CD8-positive, alpha-beta memory T cell (primary cell): ENCODE measurements at places on chromosomes 12 and 14.
A peak's percentile ranks its signal among the peaks of the same experiment; 100 is the strongest.

DNA sequence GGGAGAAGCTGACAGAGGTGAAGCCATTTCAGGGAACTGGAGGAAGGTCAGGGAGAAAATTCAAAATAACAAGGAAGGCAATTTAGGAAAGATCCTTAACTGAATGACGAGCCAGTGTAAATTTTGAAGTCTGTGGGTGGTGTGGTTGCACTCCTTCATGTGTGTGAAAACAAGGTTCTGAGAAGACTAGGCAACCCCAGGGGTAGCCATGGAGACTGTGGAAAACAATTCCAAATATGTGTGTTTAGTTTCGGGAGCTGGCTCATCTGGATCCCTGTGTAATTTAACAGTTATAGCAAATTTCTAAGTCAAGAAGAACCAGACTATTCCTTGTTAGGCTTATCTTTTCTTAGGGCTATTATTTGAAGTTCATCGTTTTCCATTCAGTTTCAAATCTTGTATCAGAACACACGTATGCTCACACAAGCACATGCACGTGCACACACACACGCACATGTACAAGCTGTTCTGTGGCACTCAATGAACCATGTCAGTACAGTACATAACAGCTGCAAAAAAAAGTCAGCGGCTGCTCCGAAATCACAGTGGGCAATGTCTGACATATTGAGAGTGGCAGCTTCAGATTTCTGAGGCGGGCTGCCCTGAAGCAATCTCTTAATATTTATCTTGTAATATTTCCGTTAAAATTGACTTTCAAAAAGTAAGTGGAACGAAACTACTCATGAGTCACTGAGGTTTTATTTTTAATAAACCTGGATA is 411.2 kb downstream of the AEBP2 start:
- no peak for DNase-seq

- no peak for DNase-seq
Measured at GRCh38 chr12:108955225-108955835, 65.5 kb downstream of the SVOP start.

DNA sequence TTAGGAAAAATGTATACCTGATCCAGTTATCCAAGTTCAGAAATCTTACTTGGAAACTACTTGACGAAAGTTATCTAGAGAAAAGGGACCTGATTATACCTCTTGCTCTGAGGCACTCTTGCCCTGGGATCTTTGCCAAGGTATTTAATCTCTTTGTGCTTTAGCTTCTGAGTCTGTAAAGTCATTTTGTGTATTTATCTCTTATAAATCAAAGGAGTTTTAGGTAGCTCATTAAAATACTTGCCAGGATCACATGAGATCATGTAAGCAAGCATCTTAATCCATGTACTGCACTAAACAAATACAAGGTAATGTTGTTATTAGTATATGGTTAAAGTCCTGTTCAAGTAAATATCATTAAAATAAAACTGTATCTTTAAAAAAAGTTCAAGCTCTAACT is 147.5 kb downstream of the IPO8 start:
- DNase-seq: no peak

- DNase-seq: no peak
Measured at GRCh38 chr14:31435276-31435675, 14.9 kb upstream of the HEATR5A start.

DNA sequence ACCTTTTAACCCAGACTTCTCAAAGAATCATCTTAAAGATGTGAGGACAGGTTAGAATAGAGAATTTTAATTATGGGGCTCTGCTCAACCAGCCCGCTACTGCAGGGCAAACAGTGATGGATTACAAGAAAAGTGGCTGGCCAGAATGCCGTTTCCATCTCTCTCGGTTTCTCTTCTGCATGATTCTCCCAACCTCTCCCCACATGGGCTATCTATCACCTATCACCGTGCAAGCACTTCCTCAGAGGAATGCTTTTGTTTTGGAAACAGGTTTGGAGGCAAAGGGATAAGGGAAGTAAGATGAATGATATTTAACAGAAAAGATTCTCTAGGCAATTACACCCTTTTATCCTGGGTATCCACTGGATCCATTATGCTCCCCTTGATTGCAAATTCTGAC is 37.4 kb upstream of the PHC1 start:
- no peak for DNase-seq

DNA sequence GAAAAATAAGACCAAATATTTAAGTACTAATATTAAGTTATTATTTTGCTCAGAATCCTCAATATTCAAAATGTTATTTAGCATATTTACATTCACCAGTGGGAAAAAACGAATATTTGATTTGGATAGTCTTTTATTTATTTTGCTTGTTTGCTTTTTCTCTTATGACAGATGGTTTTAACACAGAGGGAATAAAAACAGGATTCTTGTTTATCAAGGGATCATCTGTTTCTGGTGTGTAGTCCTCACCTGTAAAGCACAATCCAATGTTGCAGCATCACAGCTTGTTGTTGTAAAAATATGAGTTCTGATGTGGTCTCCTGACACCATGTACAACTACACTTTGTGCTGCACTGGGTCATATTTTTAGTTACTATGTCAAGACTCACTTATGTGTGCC is 103.9 kb downstream of the AVPR1A start:
- no peak for DNase-seq

GRCh38 chr14:65877624-65878023 is 465.1 kb downstream of the FUT8 start:
- no peak for DNase-seq

GRCh38 chr12:2337031-2338010 is 284.5 kb downstream of the CACNA1C start:
- DNase-seq: no peak

GRCh38 chr14:73251516-73252215 is 14.4 kb downstream of the PAPLN start:
- DNase-seq: no peak

DNA sequence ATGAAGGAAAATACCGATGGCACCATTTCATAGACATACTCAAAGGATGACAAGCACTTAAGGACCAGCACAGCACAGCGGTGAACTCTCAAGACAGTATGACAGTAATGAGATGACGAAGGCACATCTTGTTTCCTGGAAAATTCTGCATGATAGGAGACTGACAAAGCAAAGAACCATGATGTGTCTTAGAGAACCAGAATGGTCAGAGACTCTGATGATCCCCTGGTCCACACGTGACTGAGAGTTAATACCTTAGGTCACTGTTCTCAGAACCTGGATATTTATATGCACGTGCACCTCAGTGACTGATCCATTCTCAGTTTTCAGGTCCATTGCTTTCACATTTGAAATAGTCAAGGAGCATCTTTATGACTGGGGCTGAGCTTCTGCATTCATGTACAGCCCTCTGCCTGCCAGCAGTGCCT is 35.3 kb downstream of the PROX2 start:
- no peak for DNase-seq

DNA sequence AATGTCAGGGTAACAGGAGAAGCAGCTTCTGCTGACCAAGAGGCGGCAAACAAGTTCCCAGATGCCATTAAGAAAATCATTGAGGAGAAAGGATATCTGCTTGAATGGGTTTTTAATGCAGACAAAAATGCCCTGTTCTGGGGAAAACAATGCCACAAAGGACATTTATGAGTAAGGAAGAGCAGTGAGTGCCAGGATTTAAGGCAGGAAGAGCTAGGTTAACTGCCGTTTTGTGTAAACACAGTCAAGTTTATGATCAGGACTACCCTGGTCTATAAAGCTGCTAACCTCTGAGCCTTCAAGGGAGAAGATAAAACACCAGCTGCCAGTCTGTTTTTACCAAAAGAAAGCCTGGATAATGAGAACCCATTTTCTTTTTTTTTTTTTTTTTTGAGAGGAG is 8.5 kb downstream of the MAPKAPK5 start:
- no peak for DNase-seq

- peak; percentile 93 for DNase-seq
Measured at GRCh38 chr12:67630373-67631088, 18.0 kb upstream of the DYRK2 start.

DNA sequence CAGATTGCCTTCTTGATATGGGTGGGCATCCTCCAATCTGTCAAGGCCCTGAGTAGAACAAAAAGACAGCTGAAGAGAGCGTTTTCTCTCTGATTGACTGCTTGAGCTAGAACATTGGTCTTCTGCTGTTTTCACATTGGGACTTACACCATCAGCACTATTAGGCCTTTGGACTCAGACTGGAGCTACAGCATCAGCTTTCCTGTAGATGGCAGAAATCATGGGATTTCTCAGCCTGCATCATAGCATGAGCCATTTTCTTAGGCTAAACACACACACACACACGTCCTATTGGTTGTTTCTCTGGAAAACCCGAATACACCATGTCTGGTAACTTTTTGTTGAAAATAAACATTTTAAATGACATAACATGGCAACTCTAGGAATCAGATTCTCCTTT is 15.8 kb upstream of the PPM1A start:
- DNase-seq: no peak

- DNase-seq: no peak
Measured at GRCh38 chr12:93704122-93704521, 26.9 kb downstream of the CRADD start.

GRCh38 chr12:29644536-29645162 is 139.1 kb downstream of the TMTC1 start:
- no peak for DNase-seq

- peak; percentile 65 for DNase-seq
Measured at GRCh38 chr12:62799126-62799736, 135.7 kb downstream of the PPM1H start.

GRCh38 chr14:69137416-69137815 is 15.5 kb downstream of the DCAF5 start:
- DNase-seq: no peak
